ENCODE measurements at places on chromosomes 4 and X.

DNA sequence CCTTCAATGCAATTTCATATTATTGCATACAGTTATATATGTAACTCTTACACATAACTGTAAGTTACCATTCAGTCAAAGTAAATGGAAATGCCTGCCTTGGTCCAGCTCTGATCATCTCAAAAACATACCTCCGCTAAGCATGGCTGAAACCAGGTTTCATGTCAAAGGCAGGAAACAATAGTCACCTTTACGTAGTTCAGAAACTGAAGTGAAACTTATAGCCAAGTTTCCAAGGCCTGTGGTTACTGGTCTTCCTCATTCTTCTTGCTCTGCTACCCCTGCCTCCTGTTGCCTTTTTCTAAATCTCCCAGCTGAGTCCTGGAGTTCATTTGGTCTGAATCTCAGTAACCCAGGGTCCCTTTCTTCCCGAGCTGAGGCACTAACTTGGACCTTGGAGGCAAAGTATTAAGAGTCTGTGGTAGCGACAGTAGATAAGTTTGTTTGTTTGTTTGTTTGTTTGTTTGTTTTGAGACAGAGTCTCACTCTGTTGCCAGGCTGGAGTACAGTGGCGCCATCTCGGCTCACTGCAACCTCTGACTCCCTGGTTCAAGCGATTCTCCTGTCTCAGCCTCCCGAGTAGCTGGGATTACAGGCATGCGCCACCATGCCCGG lies 30.8 kb downstream of the DAPP1 start:
- no peak for DNase-seq

DNA sequence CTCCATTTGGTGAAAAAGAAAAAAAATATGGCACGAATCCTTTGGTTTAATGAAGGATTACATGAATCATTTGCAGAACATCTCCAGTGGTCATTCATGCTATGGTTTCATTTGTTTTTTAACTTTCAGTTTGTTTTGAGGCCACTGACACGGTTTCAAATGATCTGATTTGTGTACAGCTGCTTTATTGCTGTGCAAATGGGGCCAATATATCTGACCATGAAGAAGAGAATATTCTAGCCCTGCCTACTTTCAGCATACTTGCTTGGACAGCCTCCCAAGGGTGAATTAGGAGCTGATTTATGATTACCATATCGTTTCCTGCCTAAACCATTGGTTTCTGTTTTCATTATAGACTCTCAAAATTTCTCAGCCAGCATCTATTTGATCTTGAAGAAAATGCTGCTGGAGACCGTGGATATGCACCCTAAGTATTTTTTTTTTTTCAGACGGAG lies 30.7 kb downstream of the SPARCL1 start:
- no peak for DNase-seq

- no peak for DNase-seq
These were observed 208.9 kb upstream of the SLIT2 start for GRCh38 chr4:20042769-20043168.

- no peak for DNase-seq
These were observed 219.7 kb upstream of the ETNPPL start for GRCh38 chr4:108982402-108983185.

GRCh38 chrX:23664496-23664895 lies 2.8 kb upstream of the PRDX4 start:
- no peak for DNase-seq

Data from stimulated activated CD4-positive, alpha-beta T cell treated with anti-CD3 and anti-CD28 coated beads, TNF-alpha, amount 100 ng/mL, for 48 hours (primary cell).